ENCODE measurements at places on chromosomes 7 and 10.

GRCh38 chr10:13118784-13119410 is 18.9 kb downstream of the OPTN start:
- DNase-seq, result no peak

GRCh38 chr10:128843972-128844371 is 623.1 kb upstream of the MGMT start:
- DNase-seq, result no peak

GRCh38 chr10:63707254-63707910 is 186.2 kb downstream of the REEP3 start:
- DNase-seq, result no peak

GRCh38 chr7:27119412-27119911 is 11.1 kb downstream of the HOXA4 start:
- no peak for DNase-seq

GRCh38 chr10:58415757-58416156 is 30.5 kb downstream of the TFAM start:
- DNase-seq, result no peak

GRCh38 chr7:34067005-34067778 is 161.9 kb downstream of the BMPER start:
- no peak for DNase-seq

Measured in stimulated activated CD4-positive, alpha-beta T cell treated with anti-CD3 and anti-CD28 coated beads, Interleukin-4, amount 100 ng/mL, for 48 hours (primary cell).